Naive thymus-derived CD4-positive, alpha-beta T cell (primary cell): ENCODE measurements at places on chromosomes 3 and 15. TPM values are rescaled to one million over a fixed set of nuclear protein-coding genes. Genes with fewer than 3 reads are reported as not detected.

DNA sequence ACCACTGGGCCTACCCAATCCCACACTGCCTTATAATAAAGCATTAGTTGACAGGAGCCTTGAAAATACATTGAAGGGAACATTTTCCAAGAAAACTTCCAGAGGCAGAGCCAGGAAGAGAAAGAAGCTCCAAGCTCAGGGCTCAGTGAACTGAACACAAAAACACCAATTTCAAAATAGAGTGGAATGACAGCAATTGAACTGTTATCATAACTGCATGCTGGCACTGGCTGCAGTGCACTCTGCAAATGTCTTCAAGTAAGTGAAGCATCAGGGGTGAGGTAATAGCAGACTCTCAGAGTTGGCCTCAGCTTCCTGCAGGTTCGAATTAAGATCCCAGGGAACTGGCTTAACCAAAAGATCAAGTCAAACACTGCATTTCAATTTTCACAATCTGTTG lies 388.0 kb upstream of the WNT5A start:
- no peak overlapping the region for H3K4me3 ChIP-seq
- no peaks in the 10 kb centered on the region for H3K36me3 ChIP-seq
- DNase-seq = no peak
- H3K27me3 ChIP-seq = no peaks in the 10 kb centered on the region
- H3K27ac ChIP-seq = no peak overlapping the region

GRCh38 chr3:111636366-111636885 lies 41.3 kb upstream of the ZBED2 start:
- H3K4me1 ChIP-seq = no peaks in the 10 kb centered on the region
- no peak overlapping the region for H3K4me3 ChIP-seq
- DNase-seq = no peak

DNA sequence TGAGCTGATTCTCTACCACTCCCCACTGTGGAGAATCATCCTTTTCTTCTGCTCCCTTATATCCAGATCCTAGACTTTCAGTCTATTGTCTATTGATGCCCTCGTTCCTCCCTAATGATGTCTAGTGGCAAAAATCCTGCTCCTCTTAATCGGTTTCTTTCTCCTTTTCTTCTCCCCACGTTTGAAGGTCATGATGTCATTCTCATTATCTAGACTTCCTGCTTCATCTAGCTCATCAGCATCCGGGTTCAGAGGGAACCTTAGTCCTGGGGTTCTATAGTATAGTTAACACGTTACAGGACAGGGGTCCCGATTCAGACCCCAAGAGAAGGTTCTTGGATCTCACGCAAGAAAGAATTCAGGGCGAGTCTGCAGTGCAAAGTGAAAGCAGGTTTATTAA lies 14.9 kb upstream of the ALDH1A2 start:
- H3K36me3 ChIP-seq = no peaks in the 10 kb centered on the region
- no peak overlapping the region for H3K4me3 ChIP-seq
- H3K27me3 ChIP-seq = no peaks in the 10 kb centered on the region
- H3K27ac ChIP-seq = no peak overlapping the region
- DNase-seq = no peak

- no peaks in the 10 kb centered on the region for H3K4me1 ChIP-seq
- no peak overlapping the region for H3K27ac ChIP-seq
- no peak for DNase-seq
- no peaks in the 10 kb centered on the region for H3K36me3 ChIP-seq
Measured at GRCh38 chr15:37931868-37932267, 2.6 kb upstream of the TMCO5A start.

- no peak for DNase-seq
- H3K27ac ChIP-seq = no peak overlapping the region
- H3K27me3 ChIP-seq = no peaks in the 10 kb centered on the region
- no peaks in the 10 kb centered on the region for H3K4me1 ChIP-seq
Measured at GRCh38 chr3:20563985-20564384, 378.0 kb upstream of the SGO1 start.

- DNase-seq = no peak
- H3K27me3 ChIP-seq = no peaks in the 10 kb centered on the region
- no peaks in the 10 kb centered on the region for H3K36me3 ChIP-seq
- peak overlapping the region; percentile 62 for H3K4me3 ChIP-seq
- H3K27ac ChIP-seq = no peak overlapping the region
Measured at GRCh38 chr3:38347421-38348200, 1.0 kb downstream of the XYLB start.

DNA sequence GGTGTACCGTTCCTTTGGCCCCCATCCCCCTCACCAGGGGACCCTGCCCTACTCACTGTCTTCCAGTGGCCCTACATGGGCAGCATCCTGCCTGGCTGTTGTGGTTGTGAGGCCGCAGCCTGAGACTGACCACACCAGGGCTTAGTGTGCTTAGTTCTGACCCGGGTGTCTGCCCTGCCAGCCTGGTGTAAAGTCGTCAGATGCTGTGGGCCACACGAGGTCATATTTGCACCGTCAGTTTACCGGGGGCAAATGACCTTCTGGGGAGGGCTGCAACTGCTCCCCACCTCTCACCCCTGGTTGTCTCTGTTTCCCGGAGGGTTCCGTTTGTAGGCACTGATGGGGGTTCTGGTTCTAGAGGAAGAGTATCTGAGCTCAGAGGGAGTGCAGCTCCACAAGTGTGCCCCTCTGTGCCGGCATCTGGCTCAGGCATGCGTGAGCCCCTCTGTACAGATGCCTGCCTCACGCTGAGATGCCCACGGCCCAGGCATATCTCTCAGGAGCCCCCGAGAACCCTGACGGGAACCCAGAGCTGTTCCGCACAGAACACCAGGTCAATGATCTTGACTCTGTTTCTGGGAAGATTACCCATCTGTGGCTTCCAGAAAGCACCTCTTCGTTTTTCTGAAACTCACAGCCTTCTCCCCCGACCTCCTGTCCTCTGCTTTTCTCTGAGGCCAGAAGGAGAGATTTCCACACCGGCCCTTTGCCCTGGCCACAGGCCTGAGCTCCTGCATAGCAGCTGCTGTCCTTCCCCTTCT lies 19.2 kb downstream of the KLF13 start:
- peaks cover 100% of the 10 kb centered on the region for H3K4me1 ChIP-seq
- peak overlapping the region; percentile 44 for H3K4me3 ChIP-seq
- no peaks in the 10 kb centered on the region for H3K36me3 ChIP-seq
- no peaks in the 10 kb centered on the region for H3K27me3 ChIP-seq

DNA sequence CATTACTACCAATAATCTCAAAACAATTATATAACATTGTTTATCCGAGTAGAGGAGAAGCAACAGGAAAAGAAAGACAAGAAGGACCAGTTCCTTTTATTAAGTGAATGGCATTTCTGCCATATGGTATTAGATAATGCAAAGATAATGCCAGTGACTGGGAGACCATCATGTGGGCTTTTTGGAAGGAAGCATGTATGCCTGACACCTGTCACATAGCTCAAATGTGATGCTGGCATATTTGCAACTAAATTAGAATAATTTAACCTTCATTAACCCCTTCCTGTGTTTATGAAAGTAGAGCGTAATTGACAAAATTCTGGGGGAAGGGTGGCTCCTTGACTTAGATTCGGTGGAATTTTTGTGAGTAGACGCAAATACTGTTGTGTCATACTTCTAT lies 733.0 kb downstream of the TUSC7 start:
- H3K27me3 ChIP-seq = no peaks in the 10 kb centered on the region
- no peaks in the 10 kb centered on the region for H3K4me1 ChIP-seq
- no peak overlapping the region for H3K27ac ChIP-seq
- H3K4me3 ChIP-seq = no peak overlapping the region
- DNase-seq = no peak

- no peak for DNase-seq
- no peaks in the 10 kb centered on the region for H3K4me1 ChIP-seq
- H3K4me3 ChIP-seq = no peak overlapping the region
- H3K27me3 ChIP-seq = no peaks in the 10 kb centered on the region
Measured at GRCh38 chr3:3927965-3928364, 128.7 kb downstream of the LRRN1 start.

GRCh38 chr3:25463836-25464418 lies 35.9 kb downstream of the RARB start:
- H3K36me3 ChIP-seq = no peaks in the 10 kb centered on the region
- H3K27ac ChIP-seq = no peak overlapping the region
- no peak overlapping the region for H3K4me3 ChIP-seq
- DNase-seq = no peak
- H3K4me1 ChIP-seq = no peaks in the 10 kb centered on the region

- no peak for DNase-seq
- H3K27ac ChIP-seq = no peak overlapping the region
- H3K4me3 ChIP-seq = no peak overlapping the region
Measured at GRCh38 chr3:77370413-77370812, 330.5 kb downstream of the ROBO2 start.

GRCh38 chr15:69107025-69107620 lies 53.3 kb upstream of the GLCE start:
- H3K27ac ChIP-seq = no peak overlapping the region
- no peaks in the 10 kb centered on the region for H3K36me3 ChIP-seq
- no peak overlapping the region for H3K4me3 ChIP-seq
- DNase-seq = no peak
- no peaks in the 10 kb centered on the region for H3K27me3 ChIP-seq

DNA sequence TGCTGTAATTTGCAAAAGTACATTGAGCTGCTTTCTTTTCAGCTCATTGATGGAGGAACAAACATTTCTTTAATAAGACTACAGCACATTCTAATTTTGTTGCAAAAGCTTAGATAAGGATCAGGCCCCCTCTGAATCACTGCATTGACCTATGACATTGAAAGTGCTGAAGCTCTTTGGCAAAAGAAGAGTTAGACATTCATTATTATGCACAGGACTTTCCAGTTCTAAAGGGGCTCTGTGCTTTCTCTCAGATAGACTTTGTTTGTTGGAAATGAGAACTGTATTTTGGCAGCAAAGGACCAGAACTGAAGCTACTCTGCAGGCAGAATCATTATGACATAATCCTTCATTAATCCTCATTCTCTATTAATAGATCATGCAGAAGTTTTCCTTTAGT lies 252.9 kb upstream of the SOX2 start:
- H3K27me3 ChIP-seq = no peaks in the 10 kb centered on the region
- no peaks in the 10 kb centered on the region for H3K4me1 ChIP-seq
- H3K4me3 ChIP-seq = no peak overlapping the region
- H3K36me3 ChIP-seq = no peaks in the 10 kb centered on the region
- DNase-seq = no peak

DNA sequence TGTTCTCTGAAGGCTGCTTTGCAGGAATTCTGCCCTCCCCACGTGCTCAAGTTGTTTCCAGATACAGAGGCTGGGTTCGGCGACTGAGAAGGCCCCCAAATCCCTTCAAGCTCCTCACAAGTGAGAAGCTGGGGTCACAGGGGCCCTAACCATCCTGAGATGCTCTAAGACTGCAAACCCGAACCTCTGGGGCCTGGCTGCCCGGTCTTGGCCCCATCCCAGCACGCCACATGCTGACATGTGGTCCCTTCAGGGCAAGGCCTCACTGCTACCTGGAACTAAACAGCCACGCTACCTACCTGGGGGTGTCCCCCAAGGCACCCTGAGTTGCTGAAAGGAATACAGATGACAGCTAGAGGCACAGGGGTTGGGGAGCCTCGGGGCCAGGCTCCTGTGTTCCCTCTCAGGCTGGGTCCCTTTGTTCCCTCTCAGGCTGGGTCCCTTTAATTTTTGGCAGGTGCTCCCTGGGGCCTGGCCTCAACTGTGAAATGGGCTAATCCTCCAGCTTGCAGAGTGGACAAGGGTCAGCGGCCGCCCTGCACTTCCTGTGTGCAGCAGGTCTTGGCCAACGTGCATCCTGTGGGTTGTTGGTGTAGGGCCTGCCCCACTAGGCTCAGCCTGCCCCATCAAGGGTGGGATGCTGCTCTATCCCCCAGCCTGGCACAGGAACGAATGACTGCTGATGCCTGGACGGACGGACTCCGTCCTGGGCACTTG lies 32.5 kb downstream of the KLHL25 start:
- no peaks in the 10 kb centered on the region for H3K36me3 ChIP-seq
- no peaks in the 10 kb centered on the region for H3K4me1 ChIP-seq
- H3K27ac ChIP-seq = no peak overlapping the region
- no peaks in the 10 kb centered on the region for H3K27me3 ChIP-seq

GRCh38 chr15:46386356-46386755 lies 751.5 kb downstream of the SQOR start:
- H3K4me3 ChIP-seq = no peak overlapping the region
- no peaks in the 10 kb centered on the region for H3K36me3 ChIP-seq
- no peak overlapping the region for H3K27ac ChIP-seq

DNA sequence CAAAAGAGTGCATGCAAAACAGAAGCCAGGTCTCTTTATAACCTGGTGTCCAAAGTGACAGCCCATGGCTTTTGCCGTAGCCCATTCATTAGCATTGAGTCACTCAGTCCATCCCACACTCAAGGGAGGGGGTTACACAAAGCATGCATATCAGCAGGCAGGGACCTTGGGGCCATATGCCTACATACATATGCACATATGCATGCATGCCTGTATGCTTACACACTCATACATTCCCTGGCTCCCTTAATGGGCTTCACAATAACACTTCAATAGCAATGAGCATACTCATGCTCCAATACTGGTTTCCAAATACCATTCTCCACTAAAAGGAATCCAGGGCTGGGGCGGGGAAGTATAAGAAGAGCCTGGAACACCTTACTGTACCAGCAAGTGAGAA lies 22.0 kb downstream of the TRPM1 start:
- H3K4me3 ChIP-seq = no peak overlapping the region
- H3K27me3 ChIP-seq = peaks cover 3% of the 10 kb centered on the region
- H3K4me1 ChIP-seq = no peaks in the 10 kb centered on the region
- no peak overlapping the region for H3K27ac ChIP-seq
- H3K36me3 ChIP-seq = no peaks in the 10 kb centered on the region

DNA sequence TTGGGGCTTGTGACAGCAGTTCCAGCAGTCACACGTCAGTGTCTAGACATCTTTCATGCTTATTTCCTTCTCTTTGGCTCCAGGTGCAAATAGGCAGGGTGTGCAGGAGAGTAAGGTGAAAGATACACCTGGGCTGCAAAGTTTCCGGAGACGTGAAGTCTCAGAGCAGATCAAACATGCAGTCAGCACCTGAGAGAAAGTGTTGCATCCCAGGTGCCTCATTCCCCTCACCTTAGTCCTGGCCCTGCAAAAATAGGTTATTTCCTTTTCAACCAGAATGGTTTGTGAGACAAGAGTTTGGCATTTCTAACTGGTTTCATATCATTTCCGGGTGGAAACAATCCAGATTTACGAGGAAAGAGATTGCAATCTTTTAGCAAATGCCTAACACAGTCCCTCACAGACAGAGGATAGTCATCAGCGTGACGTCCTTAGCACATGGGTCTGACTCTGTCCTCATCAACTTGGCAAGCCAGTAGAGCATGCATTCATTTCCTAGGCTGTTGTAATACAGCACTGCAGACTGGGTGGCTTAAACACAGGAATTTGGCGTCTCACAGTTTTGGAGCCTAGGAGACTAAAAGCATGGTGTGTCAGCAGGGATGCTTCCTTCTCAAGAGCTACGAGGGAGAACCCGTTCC lies 58.2 kb upstream of the ARRDC4 start:
- H3K27me3 ChIP-seq = no peaks in the 10 kb centered on the region
- H3K4me1 ChIP-seq = no peaks in the 10 kb centered on the region
- H3K4me3 ChIP-seq = no peak overlapping the region
- H3K36me3 ChIP-seq = no peaks in the 10 kb centered on the region
- DNase-seq = no peak

ALPK3 gene
- polyA plus RNA-seq = not detected

ATP13A5 gene
- polyA plus RNA-seq = not detected

SIDT1 gene
- polyA plus RNA-seq = 19.9 TPM

AGBL1 gene
- polyA plus RNA-seq = not detected
